ENCODE measurements at places on chromosomes 11 and 22.

DNA sequence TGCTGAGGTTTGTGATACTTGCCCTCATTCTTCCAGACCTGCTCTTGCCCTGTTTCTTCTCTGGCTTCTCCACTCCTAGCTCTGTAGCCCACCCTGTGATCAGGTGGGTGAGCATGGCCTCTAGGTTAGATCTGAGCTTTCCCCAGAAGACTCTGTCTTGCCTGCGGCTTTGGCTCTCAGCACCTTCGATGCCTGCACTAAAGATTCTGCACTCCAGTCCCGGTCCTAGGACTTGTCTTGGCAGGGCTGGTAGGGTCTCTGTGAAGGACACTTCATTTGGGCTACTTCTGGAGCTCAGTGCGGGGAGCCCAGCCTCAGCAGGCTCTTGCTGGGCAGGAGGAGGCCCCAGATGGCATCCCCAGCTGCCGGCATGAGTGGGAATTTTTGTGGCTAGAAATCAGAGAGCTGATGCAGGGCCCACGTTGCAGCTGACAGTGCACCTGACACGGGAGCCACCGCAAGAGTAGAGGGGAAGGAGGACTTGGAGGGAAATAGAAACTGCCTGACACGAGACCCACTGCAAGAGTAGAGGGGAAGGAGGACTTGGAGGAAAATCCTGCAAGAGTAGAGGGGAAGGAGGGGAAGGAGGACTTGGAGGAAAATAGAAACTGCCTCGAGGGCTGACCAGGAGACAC lies 226.9 kb upstream of the B3GAT1 start:
- no peak for DNase-seq

- DNase-seq: no peak
Measured at GRCh38 chr11:27088353-27088752, 47.7 kb downstream of the BBOX1 start.

GRCh38 chr11:82082976-82083375 lies 650.7 kb downstream of the FAM181B start:
- no peak for DNase-seq

- no peak for DNase-seq
Measured at GRCh38 chr22:44815099-44816070, 63.0 kb downstream of the ARHGAP8 start.

DNA sequence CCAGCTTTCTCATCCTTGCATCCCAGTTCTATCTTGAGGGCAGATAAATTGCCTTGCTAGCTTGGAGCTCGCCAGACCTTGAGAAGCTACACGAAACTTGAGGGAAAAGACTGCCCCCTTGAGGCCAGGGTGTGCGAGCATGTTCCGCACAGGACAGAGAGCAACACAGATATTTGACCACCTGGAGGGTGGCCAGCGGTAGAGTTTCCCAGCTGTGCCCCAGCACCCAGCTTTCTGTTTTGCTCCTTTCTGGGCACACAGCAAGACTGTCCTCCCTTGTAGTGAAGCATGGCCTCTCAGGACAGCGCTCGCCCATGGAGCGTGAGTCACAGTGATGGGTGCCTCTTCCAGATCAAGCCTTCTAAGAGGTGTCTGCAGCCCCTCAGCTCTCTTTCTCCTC lies 23.5 kb downstream of the SPATA19 start:
- peak; percentile 66 for DNase-seq

GRCh38 chr11:34784318-34784841 lies 131.8 kb downstream of the APIP start:
- no peak for DNase-seq

DNA sequence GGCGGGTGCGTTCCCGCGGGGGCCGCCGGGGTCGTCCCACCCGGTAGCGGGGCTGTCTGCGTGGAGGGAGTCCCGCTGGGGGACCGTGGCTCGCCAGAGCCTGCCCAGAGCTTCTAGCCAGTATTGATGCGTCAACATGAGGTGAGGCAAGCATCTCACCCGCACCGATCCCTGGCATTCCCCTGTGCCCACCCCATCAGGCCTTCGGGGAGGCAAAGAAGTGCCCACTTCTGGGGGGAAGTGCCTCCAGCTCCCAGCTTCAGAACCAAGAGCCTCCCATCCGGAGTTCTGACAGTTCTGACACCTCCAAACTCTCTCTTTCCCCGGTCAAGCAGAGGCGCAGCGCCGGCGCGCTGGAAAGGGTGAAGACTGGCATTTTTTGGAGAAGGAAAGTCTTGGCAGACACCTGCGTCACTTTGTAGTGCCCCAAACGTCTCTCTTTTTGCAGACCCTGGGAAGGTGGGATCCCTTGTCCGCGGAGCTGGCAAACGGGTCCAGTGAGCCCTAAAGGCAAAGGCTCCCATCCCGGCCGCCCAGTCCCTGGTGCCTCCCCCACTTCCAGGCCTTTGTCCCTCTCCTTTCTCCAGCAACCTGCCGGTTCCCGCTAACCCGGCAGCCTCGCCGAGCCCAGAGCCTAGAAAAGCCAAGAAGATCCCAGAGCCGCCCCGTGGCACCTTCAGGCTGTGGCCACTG lies 3.2 kb upstream of the PAX6 start:
- DNase-seq: no peak

DNA sequence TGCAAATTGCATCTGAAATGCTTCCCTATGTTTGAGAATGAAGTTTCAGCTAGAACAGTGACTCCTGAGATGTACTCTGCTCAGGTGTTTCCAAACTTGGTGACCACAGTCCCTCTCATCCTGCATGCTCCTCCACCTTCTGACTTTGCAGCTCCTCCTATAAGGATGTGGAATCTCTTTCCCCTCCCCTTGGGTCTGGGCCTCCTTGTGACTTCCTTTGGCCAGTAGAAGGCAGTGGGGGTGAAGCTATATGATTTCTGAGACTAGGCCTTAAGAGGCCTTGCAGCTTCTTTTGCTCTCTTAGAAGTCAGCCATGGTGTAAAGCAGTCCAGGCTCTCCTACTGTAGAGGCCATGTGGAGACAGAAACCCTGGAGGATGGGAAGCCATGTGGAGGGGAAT lies 50.7 kb downstream of the CSF2RB start:
- DNase-seq: no peak

DNA sequence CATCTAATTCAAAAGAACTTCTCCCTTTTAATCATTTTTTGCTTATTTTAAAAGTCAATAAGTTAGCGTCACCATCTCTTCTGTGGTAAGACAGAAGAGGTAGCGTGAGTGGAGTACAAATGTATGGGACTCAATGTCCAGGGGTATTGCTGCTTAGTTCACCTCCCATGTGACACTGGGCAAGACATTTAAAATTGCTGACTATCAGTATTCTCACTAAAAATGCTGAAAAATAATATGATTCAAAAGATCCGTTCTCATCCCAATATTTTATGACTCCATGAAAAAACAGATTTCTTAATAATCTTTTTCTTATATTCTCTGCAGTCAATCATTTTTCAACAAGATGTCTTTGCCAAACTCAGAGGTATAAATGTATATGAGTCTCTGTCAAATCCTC lies 68.1 kb upstream of the LRRC4C start:
- no peak for DNase-seq

DNA sequence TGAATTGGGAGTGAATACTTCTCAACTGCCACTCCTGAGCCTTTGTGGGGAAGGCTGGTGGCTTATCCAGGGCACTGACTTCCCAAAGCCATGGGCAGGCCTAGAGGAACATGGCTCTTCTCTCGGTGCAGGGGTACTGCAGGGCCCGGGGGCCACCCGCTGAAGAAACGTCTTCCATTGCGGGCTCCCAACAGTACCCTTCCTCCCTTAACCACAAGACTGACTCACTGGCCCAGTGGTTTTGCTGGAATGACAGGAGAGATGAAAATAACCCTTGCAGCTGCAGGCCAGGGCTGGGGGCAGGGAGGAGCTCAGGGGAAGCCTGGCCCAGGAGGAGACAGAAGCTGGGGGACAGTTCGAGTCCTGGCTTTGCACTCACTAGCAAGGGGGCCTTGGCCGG lies 13.5 kb downstream of the TXN2 start:
- DNase-seq: no peak

- no peak for DNase-seq
Measured at GRCh38 chr11:11211186-11211585, 141.9 kb downstream of the CSNK2A3 start.

DNA sequence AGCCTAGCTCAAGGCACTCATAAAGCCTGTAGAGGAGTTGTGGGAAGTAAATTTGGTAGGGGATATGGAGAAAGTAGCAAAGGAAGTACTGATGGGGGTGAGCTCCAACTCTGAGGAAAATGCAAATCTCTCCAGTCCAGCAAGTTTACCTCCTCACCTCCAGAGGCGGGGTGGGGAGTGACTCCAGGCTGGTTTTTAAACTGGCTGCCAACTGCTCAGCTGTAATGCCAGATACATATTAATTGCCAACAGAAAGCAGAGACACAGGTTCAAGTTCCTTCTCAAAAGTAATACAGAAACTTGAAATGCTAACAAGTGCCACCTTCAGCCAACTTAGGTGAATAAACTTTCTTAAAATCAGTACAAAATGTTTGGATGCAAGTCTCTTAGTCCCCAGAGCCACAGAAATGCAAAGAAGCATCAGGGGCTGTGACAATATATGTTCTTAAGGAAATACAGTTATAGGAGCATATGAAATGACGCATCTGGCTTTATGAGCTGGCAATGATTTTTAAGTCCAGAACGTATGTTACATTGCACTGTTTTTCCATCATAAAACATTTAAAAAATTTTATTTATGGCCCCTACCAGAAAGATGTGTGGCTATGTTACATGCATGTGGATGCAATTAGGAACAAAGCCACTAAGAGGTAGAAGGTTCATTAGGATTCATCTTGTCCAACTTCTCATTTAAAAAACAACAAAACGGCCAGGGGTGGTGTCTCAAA lies 436.4 kb upstream of the CCDC90B start:
- DNase-seq: no peak

DNA sequence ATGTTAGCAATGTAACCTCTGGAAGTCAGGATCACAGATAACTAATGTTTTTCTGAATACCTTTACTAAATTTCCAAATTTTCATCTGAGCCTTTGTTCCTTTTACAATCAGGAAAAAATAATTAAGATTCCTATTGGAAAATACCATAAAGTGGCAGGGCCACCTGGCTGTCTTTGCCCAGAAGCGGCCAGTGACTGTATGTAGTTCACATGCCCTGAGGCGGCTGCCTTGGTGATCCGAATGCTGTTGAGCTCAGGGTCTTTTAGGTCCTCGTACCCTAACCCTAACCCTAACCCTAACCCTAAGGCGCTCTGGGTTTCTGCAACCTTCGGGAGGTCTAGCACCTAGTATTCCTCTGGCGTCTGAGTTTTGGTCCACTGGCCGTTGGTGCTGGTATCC lies 8.5 kb upstream of the ARFGAP3 start:
- no peak for DNase-seq

- no peak for DNase-seq
Measured at GRCh38 chr11:70281156-70281609, 10.7 kb downstream of the PPFIA1 start.

- no peak for DNase-seq
Measured at GRCh38 chr11:113376156-113376555, 11.4 kb upstream of the ANKK1 start.

DNA sequence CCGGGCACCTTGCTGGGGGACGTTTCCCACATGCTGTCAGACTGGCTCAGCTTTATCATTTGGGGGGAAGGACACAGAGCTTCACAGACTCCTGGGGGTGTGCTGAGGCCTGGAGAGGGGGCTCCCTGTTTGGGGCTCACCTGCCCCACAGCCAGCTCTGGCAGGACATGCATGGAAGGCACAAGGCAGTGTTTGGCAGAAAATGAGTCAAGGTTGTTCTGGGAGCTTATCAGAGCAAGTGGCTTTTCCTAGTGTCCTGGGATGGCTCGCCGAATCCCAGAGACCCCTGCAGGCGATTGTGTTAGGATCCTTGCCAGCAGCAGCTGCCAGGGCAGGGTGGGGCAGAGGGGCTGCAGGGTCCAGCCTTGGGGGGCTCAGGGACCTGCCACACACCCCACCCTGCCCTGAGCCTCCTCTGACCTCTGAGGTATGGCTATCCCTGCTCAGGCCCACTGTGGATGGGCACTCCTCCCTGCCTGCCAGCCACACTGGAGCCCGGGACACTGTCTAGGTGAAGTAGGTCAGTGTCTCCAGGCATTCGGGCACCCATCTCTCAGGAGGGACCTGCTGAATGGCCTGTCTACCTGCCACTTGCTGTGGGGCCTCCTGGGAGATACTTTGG lies 1323.0 kb downstream of the BRD1 start:
- DNase-seq: no peak

DNA sequence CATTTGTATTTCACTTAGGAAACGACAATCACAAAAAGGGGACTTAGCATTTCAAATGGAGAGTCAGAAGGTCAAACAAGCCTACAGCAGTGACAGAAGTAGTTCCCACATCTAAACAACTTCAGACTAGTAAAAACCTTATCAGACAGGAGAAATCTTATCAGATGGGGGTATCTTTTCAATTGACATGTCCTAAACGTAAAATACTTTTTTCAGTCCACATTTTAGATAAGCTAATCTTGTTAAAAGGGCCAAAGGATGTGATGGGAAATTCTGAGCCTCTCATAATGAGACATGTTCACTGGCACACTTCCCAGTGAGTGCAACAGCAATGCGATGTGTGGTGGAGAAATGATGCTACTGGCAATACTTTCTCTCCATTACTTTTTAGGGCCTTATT lies 2.4 kb downstream of the MAPK1 start:
- DNase-seq: no peak

DNA sequence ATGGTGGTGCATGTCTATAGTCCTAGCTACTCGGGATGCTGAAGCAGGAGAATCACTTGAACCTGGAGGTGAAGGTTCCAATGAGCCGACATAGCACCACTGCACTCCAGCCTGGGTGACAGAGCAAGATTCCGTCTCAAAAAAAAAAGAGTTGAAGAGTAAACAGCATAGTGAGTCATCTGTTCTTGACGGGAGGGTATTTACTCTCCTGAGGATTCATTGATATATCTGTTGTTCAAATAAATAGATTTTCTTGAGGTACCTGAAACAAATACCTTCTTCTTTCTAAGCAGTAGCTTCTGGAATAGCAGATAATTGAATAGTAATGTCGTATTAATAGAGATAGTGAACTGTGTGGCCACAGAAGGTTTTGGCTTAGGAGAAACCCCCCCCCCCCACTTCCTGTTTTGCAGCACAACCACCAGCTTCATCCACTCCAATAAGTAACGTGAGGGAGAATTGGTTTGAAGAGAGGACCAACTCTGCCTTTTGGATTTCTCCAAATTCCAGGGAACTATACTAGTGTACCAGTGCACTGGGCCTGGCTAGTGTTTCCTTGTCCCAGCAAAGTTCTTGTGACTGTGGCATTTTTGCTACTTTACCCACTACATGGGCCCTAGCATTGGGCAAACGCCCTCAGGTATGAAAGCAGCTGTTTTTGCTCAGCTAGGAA lies 90.0 kb downstream of the PRMT3 start:
- no peak for DNase-seq

DNA sequence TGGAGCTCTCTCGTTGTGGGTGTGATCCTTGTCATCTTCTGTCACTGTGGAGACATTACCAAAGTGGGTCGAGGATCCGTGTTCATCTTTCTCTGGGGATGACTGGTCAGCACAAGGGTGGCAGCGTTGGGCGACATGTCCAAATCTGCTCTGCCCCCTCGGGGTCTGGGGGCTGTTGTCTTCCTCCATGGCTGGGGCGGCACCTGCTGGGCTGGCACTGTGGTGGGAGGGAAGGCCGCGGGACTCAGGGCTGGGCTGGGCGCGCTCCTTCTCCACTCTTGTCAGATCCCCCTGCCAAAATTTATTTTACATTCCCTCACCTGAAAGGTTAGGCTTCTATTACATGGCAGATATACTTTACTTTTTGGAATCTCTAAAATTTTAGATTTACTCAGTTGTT lies 96.4 kb downstream of the UVRAG start:
- DNase-seq: no peak
